ENCODE measurements at places on chromosomes 1 and 21. TPM values are rescaled to one million over a fixed set of nuclear protein-coding genes. Genes with fewer than 3 reads are reported as not detected.

Gene RAP1A
- 37.6 TPM for polyA plus RNA-seq

DNA sequence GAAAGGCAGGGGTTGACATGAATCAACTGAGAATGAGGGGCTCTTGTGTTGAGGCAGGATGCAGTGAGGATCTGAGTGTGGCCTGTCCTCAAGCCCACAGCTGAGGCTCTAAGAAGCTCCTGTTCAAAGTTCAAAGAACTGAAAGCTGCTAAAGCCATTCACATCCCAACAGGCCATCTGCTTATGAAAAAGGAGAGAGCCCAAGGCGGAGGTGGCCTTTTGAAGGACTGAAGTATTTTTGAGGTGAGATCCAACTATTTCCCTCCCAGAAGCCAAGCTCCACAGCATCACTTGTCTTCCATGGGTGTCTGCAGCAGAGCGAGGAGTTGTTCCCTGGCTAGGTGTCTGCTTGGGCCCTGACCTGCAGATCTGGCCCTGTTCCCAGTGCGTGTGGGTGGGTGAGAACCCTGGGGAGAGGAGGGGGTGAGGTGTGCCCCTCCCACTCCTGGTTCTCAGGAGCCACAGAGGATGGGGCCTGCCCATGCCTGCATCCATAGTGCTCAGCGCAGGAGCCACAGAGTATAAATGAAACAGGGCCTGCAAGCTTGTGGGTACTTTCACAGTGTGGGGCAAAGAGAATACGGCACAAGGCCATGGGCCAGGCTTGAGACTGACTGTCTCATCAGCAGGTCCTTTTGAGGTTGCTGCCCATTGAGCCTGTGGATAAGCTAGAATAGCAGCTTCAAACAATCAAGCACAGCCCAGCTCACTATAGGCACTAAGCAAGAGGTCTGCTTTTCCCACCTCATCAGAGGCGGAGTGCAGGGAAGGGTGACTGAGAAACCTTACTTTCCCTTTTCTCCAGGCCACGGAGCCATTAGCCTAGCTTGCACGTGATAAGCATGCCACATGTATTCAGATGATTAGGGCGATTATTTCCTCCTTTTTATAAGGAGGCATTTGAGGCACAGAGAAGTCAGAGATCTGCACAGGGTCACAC, 15.7 kb downstream of the REG4 start:
- H3K4me3 ChIP-seq: no peak overlapping the region
- no peak for DNase-seq
- H3K36me3 ChIP-seq: no peaks in the 10 kb centered on the region
- H3K27me3 ChIP-seq: no peaks in the 10 kb centered on the region
- no peaks in the 10 kb centered on the region for H3K4me1 ChIP-seq
- no peak overlapping the region for H3K27ac ChIP-seq

Gene ARHGAP29
- polyA plus RNA-seq: not detected

GRCh38 chr1:206498685-206499084, 8.6 kb upstream of the RASSF5 start:
- H3K36me3 ChIP-seq: peaks cover 13% of the 10 kb centered on the region
- H3K4me1 ChIP-seq: no peaks in the 10 kb centered on the region

- no peak for DNase-seq
- no peaks in the 10 kb centered on the region for H3K27me3 ChIP-seq
- no peaks in the 10 kb centered on the region for H3K4me1 ChIP-seq
- no peak overlapping the region for H3K27ac ChIP-seq
- H3K4me3 ChIP-seq: no peak overlapping the region
- no peaks in the 10 kb centered on the region for H3K36me3 ChIP-seq
These were observed 90.7 kb upstream of the GCLM start for GRCh38 chr1:93999840-94000415.

Gene SDHC
- polyA plus RNA-seq: 201 TPM

- H3K36me3 ChIP-seq: no peaks in the 10 kb centered on the region
- no peaks in the 10 kb centered on the region for H3K27me3 ChIP-seq
- no peak overlapping the region for H3K27ac ChIP-seq
- H3K4me3 ChIP-seq: no peak overlapping the region
- DNase-seq: no peak
These were observed 53.2 kb upstream of the RAB4A start for GRCh38 chr1:229217716-229218115.

GRCh38 chr1:154398141-154398540, 7.0 kb upstream of the IL6R start:
- no peaks in the 10 kb centered on the region for H3K27me3 ChIP-seq
- no peaks in the 10 kb centered on the region for H3K36me3 ChIP-seq
- peaks cover 18% of the 10 kb centered on the region for H3K4me1 ChIP-seq
- DNase-seq: no peak
- H3K27ac ChIP-seq: no peak overlapping the region

Gene ADORA1
- polyA plus RNA-seq: not detected

GRCh38 chr1:233394860-233395717, 67.6 kb downstream of the MAP3K21 start:
- no peaks in the 10 kb centered on the region for H3K36me3 ChIP-seq
- no peak for DNase-seq
- H3K4me3 ChIP-seq: no peak overlapping the region
- H3K4me1 ChIP-seq: no peaks in the 10 kb centered on the region
- H3K27me3 ChIP-seq: no peaks in the 10 kb centered on the region
- no peak overlapping the region for H3K27ac ChIP-seq

Gene TOR1AIP1
- 74.3 TPM for polyA plus RNA-seq

DNA sequence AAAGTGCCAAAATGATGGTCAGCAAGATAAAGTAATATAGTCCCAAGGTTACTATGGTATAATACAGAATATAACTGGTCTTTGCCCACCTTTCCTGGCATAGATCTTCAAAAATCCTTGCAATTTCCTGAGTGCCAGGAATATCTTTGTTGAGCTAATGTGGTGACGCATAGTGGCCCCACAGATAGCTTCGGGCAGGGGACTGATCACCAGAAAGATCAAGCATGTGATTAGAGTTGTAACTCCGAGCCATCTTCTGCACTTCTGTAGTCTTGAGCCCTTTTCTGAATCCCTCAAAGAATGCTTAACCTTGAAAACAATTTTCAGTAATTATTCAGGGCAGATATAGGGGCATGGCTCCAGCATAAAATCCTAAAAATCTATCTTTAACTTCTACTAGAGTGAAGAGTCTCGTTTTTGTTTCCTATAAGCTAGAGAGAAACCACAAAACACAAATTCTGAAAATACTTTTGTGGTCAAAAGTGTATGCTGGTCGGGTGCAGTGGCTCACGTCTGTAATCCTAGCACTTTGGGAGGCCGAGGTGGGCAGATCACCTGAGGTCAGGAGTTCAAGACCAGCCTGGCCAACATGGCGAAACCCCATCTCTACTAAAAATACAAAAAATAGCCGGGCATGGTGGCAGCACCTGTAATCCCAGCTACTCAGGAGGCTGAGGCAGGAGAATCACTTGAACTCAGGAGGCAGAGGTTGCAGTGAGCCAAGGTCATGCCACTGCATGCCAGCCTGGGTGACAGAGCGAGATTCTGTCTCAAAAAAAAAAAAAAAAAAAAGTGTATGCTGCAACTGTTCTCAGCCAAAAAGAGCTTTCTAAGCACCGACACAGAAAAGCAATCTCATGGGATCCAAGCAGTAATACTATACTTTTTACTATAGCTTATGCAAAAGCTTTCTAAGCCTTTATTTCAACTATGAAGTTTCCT, 62.8 kb downstream of the NVL start:
- DNase-seq: no peak
- H3K36me3 ChIP-seq: peaks cover 30% of the 10 kb centered on the region
- no peaks in the 10 kb centered on the region for H3K4me1 ChIP-seq
- H3K27me3 ChIP-seq: no peaks in the 10 kb centered on the region
- no peak overlapping the region for H3K4me3 ChIP-seq

DNA sequence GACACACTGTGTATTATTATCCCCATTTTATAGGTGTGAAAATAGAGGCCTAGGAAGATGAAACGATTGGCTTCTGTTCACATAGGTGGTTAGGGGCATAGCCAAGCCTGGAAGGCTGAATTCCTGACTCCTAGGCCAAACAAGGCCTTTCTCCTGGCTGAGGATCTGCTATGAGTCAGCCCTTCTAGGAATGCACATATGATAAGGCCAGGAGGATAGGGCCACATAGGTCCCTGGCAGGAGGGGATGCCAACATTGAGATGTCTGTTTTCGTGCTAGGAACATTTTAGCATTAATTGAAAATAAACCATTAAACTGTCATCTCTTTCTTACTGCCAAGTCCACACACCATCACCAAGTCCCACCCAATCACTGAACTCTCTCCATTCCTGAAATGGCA, 9.2 kb downstream of the CSMD2 start:
- H3K4me1 ChIP-seq: no peaks in the 10 kb centered on the region
- H3K27me3 ChIP-seq: no peaks in the 10 kb centered on the region
- H3K36me3 ChIP-seq: no peaks in the 10 kb centered on the region
- H3K4me3 ChIP-seq: no peak overlapping the region
- DNase-seq: no peak

GRCh38 chr21:35517865-35518264, 468.8 kb upstream of the RUNX1 start:
- H3K27me3 ChIP-seq: no peaks in the 10 kb centered on the region
- H3K4me3 ChIP-seq: no peak overlapping the region
- H3K4me1 ChIP-seq: peaks cover 5% of the 10 kb centered on the region
- H3K36me3 ChIP-seq: no peaks in the 10 kb centered on the region
- no peak overlapping the region for H3K27ac ChIP-seq
- DNase-seq: no peak

Gene PHC2
- 18.1 TPM for polyA plus RNA-seq

DNA sequence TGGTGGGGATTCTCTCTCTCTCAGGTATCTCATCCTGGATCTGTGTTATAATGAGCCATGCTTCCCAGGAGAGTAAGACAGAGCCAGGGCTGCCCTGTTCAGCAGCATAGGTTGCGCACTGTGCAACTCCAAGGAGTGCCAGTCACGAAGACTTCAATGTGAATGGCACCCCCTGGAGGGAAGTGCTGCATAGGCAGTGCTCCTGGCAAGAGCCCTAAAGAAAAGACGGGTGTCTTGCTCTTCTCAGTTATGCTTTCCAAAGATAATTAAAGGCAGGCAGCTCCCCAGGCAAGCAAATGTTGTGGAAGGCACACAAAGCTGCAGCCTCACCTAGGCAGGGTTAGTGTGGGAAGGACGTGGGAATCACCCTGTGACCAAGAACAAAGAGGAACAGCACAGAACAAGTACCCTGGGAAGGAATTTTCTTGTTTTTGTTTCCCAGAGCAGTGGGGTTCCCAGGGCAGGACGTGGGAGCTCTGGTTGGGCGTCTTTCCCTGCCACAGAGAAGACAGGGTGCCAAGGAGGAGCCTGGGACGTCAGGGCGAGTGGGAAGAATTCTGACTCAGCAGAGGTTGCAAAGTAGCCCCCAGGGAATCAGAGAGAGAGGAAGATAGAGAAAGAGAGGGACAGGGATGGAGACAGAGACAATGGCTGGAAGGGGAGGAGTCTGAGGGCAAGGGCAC, 120.9 kb downstream of the KCNN3 start:
- H3K4me1 ChIP-seq: peaks cover 44% of the 10 kb centered on the region
- no peak for DNase-seq
- H3K27me3 ChIP-seq: no peaks in the 10 kb centered on the region
- H3K36me3 ChIP-seq: no peaks in the 10 kb centered on the region
- no peak overlapping the region for H3K4me3 ChIP-seq

Gene ANGPTL3
- not detected for polyA plus RNA-seq

DNA sequence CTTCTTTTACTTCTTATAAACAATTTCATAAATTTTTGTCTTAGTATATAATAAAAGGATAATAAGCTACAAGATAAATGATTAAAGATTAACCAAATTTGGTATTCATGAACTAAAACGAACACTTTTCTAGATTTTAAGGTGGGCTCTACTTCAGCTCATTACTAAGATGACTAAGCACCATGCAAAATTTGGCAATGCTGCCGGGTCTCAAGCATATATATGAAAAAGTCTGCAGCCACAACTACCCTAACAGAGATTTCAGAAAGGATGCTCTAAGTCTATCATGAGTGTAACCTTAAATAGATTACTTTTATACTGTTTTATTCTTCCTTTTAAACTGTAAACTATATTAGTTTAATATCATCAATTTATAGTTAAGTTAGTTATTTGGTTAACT, 47.8 kb downstream of the BRWD1 start:
- no peak overlapping the region for H3K27ac ChIP-seq
- peaks cover 10% of the 10 kb centered on the region for H3K36me3 ChIP-seq
- no peak for DNase-seq
- no peaks in the 10 kb centered on the region for H3K27me3 ChIP-seq
- H3K4me1 ChIP-seq: no peaks in the 10 kb centered on the region

Gene USH2A
- not detected for polyA plus RNA-seq

Gene COL16A1
- 0.31 TPM for polyA plus RNA-seq

- no peaks in the 10 kb centered on the region for H3K27me3 ChIP-seq
These were observed 1353.2 kb upstream of the ADGRL2 start for GRCh38 chr1:80447526-80447925.

GRCh38 chr1:194024659-194025058, 838.2 kb upstream of the B3GALT2 start:
- no peaks in the 10 kb centered on the region for H3K4me1 ChIP-seq
- no peaks in the 10 kb centered on the region for H3K36me3 ChIP-seq
- DNase-seq: no peak
- H3K27ac ChIP-seq: no peak overlapping the region
- no peak overlapping the region for H3K4me3 ChIP-seq

Gene OR13G1
- not detected for polyA plus RNA-seq

- H3K4me3 ChIP-seq: no peak overlapping the region
- no peaks in the 10 kb centered on the region for H3K36me3 ChIP-seq
- DNase-seq: no peak
- H3K4me1 ChIP-seq: peaks cover 4% of the 10 kb centered on the region
These were observed 5.0 kb upstream of the AHCYL1 start for GRCh38 chr1:109979489-109980091.

DNA sequence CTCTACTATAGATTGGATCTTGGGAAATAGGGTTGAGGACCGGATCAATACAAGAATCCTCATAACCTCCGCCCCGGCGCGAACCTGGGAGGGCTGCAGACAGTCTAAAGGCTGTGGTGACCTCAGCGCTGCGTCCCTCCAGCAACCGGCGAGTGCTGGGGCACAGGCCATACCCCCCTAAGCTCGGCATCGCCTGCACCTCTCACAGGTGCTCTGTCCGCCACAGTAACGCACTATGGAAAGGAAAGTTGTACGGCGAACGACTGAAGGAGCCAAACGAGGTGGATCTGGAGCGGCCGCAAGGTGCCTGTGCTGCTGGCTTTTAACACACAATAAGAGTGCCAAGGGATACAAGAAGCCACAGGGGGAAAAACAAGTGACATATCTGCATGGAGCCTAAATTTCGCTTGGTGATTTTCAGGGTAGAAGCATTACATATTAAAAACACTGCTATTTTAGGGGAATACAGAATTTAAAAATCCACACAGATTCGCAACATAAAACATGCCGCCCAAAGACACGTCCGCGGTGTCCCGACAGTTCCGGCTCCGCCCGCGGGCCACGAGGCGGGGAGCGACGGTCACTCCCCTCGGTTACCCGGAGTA, 1.4 kb upstream of the RBM15 start:
- H3K27me3 ChIP-seq: no peaks in the 10 kb centered on the region
- H3K4me1 ChIP-seq: peaks cover 30% of the 10 kb centered on the region
- H3K27ac ChIP-seq: peak overlapping the region; percentile 96
- H3K36me3 ChIP-seq: no peaks in the 10 kb centered on the region
